GOT3 (cell line): ENCODE measurements at places on chromosomes 3 and 15.

DNA sequence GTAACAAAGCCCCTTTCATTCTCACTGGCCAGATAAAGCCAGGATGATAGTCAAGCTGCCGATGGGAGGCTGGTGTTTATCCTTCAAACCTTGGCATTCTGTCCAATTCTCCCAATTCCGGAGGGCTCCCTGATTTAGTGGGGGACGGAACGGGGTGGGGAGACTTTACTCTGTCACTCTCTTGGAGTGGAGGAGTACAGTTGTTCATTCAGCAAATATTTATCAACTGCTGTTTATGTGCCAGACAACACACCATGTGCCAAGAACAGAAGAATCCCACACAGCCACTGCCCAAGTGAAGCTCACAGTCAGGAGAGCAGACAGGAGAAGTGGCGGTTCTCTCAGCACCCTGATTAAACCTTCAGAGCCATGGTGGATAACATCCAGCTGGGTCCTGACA, 63.3 kb downstream of the WNT5A start:
- DNase-seq = no peak

GRCh38 chr3:33277193-33277882, at the start of gene FBXL2:
Gene FBXL2 (plus strand): TSS chr3:33277442. CDS start chr3:33277513, 71 bp downstream.
- DNase-seq = peak; percentile 12

GRCh38 chr15:70078578-70079417, 18.9 kb downstream of the TLE3 start:
- DNase-seq = no peak

GRCh38 chr3:140007081-140007480, 72.1 kb downstream of the CLSTN2 start:
- DNase-seq = no peak

- DNase-seq = no peak
These were observed 238.0 kb downstream of the PLCL2 start for GRCh38 chr3:17122758-17123157.

- DNase-seq = no peak
These were observed 34.0 kb downstream of the PCSK6 start for GRCh38 chr15:101455291-101456025.

DNA sequence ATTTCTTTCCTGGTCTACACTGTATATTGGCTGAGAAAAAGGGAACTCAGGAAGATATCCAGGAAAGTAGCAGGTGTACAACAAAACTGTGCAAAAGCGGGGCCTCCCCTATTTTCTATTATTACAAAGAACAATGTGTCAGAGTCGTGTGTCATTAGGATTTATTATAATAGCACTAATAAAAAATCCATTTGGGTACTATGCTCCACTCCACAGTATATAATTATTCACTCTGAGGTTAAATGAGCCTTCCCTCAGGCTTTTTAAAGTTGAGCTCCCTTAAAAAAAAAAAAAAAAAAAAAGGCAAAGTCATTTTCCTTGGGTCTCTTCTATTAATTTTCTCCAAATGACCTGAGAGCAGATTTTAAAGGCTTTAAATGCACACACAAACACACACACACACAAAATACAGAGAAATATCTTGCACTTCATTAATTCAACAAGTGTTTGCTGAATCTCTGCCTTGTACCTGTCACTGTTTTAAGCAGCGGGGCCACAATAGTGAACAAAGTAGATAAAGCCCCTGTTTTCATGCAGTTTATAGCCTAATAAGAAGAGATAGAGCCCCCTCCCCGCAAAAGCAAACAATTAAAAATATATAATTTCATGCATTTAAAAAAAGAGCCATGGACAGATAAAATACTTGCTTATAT, 1.3 kb upstream of the DPP8 start:
- no peak for DNase-seq

- no peak for DNase-seq
These were observed 314.6 kb upstream of the PROK2 start for GRCh38 chr3:72099326-72100079.

- DNase-seq = no peak
These were observed 137.0 kb upstream of the CRBN start for GRCh38 chr3:3316521-3316920.

GRCh38 chr3:129794311-129795185, 99.0 kb downstream of the TMCC1 start:
- no peak for DNase-seq

GRCh38 chr3:148962513-148962912, 28.8 kb upstream of the GYG1 start:
- no peak for DNase-seq

DNA sequence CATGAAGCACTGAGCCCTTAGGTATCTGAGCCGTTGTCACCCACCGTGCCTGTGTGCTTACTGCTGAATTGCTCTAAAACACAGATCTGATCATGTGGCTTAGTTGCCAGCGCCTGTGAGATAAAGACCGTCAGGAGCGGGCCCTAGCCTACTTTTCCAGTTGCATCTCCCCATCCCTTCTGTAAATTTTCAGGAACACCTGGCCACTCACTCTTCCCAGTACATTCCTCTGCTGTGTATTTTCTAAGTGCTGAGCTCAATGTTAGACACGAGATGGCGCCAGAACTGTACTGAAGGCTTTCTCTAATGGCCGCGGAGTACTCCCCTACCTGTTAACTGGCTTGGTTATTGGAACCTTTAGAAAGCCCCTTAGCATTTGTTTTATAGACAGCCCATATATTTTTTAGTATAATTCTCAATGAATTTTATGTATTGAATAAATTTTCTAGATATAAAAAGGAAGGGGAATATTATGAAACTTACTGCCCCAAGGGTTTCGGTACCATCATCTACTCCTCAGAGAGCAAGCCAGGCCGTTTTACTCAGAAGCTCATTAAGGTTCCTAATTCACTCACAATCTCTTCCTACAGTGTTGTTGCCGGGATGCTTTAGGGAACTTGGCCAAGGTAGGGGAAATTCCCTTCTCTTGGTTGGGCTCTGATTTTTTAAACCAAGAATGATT, 16.7 kb upstream of the WNT7A start:
- no peak for DNase-seq

DNA sequence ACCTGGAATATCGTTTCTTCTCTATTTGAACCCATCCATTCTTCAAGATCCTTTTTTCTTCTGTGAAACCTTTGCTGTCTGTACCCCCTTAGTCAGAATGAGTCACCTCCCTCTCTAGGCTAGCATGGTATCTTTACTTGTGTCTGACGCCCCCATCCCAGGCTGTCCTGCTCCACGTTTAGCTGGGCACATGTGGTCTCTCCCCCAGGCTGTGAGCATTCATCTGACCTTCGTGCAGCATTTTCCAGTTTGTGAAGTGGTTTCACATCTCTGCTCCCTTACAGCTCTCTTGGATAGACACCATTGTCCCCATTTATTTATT, 14.3 kb upstream of the TLE3 start:
- DNase-seq = no peak

DNA sequence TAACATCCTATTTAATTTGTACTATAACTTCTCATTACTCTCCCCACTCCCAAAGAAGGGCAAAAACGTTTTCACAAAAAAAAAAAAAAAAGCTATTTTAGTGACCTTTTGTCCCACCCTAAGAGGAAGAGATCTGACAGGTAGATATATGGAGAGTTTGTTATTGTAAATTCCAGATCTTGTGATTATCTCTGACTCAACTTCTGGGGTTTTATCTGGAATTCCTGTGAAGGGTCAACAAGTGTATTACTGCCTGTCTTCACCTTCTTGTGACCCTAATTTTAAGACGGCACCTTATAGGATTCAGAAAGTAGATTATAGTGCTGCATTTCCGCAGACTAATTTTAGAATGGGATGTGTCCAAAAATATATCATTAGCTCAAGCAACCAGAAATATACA, 205.9 kb upstream of the CDIN1 start:
- DNase-seq = no peak

GRCh38 chr15:68488966-68489365, 57.0 kb upstream of the ITGA11 start:
- DNase-seq = no peak

DNA sequence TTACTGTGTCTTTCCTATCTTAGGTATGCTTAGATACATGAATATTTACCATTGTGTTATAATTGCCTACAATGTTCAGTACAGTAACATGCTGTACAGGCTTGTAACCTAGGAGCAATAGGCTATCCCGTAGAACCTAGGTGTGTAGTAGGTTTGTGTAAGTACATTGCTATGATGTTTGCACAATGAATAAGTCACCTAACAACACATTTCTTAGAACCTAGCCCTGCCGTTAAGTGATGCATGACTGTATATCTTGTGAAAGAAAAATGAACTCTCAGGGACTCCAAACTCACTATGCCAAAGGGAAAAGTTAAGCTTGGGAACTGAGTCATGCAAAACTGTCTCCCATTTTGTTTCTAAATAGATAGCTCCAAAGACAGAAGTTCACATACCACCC, 91.5 kb upstream of the ACP3 start:
- DNase-seq = no peak

DNA sequence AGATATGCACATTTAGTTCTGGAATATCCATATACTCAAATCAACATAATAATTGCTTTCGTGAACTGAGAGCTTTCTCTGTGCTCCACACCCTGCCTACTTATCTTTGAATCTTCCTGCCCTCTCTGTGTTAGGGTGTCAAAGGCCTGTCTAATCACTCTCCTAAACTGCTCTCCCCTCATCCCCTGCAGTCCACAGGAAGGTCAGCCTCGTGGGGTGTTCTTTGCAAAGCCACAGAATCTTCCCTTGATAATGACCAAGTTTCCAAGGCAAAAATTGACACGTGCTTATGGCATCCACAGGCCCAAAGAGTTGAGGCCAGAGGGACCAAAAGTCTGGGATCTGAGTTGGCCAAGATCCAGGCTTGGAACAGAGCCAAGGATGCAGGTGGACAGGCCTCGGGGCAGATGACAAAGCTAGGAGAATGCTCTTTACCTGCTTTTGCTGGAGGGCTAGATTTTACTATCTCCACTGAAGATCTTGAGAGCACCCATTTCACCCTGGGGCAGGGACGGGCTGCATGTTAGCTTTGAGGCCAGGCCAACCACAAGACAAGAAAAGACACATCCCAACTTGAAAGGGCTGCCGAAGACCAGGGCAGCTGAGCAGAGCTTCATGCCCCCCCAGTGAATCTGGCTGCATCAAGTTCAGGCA, 20.4 kb downstream of the BHLHE40 start:
- DNase-seq = no peak

DNA sequence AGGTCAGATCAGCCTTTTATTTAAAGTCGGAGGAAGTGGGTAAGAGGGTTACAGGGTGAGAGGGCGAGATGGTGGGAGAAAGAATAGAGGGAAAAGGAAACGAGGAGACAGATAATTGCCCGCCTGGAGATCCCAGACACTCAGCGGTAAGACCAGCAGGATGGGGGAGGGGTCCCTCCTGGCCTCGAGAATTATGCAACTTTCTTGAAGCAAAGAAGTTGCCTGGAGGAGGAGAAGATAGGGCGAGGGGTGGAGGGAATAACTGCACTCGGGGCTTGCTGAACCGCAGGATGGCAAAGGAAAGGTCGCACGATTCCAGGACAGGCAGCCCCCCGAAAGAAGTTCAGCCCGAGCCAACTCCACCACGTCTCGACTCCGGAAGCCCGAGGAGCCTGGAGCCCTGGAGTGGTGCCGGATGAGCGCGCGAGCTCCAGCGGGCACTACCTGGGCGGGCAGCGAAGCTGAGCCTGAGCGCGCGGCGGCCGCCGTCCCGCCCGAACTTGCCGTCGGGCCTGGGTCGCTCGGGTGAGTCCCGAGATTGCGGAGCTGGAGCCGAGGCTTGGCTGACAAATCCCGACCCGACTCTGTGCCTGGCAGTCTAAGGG, 402 bp downstream of the WWTR1 start:
- peak; percentile 57 for DNase-seq

DNA sequence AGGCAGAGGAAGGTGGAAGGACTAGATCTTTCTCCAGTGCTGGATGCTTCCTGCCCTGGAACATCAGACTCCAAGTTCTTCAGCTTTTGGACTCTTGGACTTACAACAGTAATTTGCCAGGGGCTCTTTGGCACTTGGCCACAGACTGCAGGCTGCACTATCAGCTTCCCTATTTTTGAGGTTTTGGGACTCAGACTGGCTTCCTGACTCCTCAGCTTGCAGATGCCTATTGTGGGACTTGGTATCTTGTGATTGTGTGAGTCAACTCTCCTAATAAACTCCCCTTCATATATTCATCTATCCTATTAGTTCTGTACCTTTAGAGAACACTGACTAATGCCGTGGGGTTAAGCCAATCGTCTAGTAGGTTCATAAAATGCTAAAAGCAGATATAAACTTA, 8.8 kb upstream of the B3GNT5 start:
- no peak for DNase-seq

- DNase-seq = no peak
These were observed 161.3 kb upstream of the SLC2A2 start for GRCh38 chr3:171187706-171188290.

GRCh38 chr3:75983111-75983510, 197.8 kb upstream of the ZNF717 start:
- DNase-seq = no peak

DNA sequence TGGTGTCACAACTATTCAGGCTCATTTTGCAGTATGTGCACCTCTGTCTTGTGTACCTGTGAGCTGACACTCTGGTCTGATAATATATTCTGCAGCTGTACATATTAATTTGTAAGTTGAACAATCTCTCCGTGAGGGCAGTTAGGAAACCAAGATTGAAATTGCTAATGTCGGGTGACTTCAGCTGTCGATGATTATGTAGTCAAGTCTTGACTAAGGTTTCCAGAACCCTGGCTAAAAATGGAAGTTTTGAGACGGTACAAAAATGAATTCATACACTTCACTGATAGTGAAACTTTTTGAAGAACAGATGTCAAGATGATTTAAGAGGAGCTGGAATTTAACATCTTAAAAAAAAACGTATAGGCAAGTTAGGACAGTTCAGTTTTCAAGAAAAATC, 196.8 kb upstream of the ICE2 start:
- DNase-seq = no peak

GRCh38 chr15:91271565-91272153, 171.6 kb downstream of the SV2B start:
- DNase-seq = peak; percentile 13

GRCh38 chr15:90095521-90095959, 6.7 kb downstream of the IDH2 start:
- no peak for DNase-seq

- no peak for DNase-seq
These were observed 516.7 kb downstream of the MECOM start for GRCh38 chr3:169146866-169147237.

DNA sequence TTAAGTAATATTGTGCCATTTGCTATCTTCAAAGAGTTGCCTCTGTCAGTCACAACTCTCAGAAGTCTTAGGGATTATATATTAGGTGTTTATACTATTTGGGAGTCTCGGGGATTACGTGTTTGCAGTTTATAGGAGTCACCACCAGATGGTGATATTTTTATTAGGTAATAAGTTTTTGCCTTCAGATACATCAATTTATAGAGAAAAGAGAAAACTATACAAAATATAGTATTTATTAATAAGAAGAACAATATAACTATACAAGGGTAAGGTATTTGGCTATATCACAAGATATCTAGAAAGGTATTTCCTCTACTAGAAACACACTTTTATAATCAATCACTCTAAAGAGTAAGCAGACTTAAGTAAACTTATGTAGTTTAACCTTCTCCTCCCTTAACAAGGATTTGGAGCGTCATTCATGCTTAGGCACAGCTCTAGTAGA, 10.7 kb upstream of the DHX36 start:
- no peak for DNase-seq
